ENCODE measurements at places on chromosomes 13 and 19.

DNA sequence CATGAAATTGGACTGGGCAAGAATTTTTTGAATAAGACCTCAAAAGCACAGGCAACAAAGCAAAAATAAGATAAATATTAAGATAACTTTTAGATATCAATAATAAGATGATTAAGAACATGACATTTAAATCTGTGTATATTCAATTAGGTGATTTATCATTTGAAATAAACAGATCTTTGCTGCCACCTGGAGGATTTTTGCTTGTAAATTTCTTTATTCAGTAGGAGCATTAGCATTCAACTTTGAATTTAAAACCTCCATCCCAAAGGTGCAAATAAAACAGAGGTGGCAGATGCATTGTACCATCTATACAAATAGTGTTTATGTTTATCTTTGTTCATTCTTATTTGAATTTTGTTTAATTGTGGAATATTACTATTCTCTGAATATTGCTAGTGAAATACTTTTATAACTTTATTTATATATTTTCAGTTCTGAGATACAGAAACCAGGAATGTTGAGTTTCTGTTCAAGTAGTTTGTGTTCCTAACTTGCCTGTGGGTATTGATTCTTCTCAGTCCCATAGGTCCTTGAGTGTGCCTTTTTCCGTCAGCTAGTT lies 20.9 kb downstream of the COG6 start:
- no peak for DNase-seq

- no peak for DNase-seq
These were observed 74.1 kb upstream of the UQCRFS1 start for GRCh38 chr19:29287061-29287460.

DNA sequence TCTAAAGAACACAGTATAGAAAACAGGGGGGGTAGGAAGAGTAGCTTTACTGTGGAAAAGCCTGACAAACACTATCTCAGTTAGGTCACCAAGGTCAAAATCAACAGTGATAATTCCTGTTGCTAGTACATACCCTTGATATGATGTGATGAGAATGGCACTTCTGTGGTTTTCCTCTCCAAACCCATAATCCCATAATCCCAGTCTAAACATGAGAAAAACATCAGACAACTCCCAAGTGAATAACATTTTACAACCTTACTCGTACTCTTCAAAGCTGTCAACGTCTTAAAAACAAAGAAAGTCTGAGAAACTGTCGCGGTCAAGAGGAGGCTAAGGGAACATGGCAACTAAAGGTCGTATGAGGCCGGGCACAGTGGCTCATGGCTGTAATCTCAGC lies 137.6 kb downstream of the FOXO1 start:
- DNase-seq: no peak

DNA sequence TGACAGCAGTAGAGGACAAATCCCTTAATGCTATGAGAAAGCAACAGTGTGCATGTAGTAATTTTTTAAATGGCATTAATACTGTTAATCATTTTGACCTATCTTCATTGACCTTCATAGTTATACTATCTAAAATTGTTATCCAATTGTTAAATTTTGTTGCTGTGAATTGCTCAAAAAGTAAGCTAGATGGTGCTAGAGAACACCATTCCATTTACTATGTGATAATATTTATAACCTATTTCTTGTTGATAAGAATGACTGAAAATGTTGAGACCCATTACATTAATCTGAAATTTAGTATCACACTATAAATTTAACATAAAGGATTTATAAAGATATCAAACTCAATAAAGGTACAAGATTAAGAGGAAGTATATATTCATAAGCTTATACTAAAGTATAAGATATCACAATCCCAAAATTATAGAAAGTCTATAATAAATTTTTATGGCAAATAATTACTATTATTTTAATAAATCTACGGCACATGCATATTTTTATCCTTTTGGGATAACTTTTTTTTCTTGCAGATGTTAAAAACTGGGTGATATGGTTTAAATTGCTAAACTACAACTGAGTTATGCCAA lies 1573.3 kb downstream of the PCDH9 start:
- DNase-seq: no peak

- DNase-seq: no peak
These were observed 2.8 kb upstream of the ARL11 start for GRCh38 chr13:49625392-49626079.

DNA sequence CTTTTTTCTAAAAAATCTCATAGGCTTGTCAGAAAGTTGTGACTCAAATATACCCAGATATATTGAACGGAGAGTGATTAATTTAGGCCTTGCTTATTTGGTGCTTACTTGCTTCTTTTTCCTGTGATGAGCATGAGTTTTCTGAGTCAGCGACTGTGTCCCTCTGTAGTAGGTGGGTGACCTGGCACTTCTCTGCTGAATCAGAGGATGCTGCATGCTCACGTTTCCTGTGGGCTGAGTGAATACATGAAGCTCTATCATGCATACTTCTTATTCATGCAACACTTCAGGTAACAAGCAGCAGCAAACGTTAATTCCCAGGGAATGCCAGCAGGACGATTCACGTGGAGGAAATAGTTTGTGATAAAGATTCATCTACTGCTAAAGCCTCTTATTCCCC lies 245.0 kb downstream of the KLF5 start:
- DNase-seq: no peak

DNA sequence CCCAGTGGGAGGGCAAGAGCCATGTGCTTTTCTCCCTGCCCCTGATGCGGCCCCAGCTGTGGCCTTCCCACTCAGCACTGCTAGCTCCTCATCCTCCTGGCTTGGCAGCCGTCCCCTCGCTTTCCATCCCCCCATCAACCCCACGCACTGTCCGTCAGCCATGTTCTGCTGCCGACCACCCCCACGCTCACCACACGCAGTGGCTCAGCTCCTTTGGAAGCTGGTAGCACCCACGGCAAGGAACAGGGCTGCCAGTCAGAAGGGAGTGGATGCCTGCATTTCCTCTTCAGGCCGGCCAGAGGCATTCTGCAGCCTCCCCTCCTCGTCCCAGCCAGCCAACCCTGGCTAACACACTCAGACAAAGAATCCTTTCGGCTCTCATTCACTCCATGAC lies 6.3 kb downstream of the CALM3 start:
- no peak for DNase-seq

DNA sequence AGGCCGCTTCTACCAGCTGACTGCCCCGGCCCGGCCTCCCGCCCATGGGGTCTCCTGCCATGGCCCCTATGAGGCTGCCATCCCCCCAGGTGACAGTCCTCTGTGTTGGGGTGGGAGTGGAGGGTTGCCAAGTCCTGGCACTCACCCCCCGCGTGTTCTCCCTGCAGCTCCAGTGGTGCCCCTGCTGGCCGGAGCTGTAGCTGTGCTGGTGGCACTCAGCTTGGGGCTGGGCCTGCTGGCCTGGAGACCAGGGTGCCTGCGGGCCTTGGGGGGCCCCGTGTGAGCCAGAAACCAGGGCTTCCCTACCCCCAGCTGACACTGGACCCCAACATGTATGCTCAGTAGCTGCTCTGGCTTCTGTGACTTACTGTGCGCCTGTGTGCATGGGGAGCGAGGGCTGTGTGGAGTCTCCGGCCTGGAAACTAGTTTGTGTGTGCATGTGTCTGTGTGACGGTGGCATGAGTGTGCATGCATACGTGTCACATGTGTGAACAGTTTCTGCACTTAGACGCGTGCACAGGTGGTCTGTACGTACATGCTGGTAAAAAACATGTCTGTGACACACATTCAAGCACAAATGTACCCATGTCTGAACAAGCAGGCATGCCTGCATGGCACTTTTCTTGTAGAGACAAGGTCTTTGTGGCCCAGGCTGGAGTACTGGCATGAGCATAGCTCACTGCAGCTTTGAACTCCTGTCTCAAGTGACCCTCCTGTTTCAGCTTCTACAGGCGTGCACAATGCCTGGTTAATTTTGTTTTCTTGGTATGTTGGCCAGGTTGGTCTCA lies 4.9 kb downstream of the ACP4 start:
- DNase-seq: no peak

All from osteocyte (in vitro differentiated cells).